ENCODE measurements at places on chromosomes 12 and 14. TPM values are rescaled to one million over a fixed set of nuclear protein-coding genes. Genes with fewer than 3 reads are reported as not detected.
A peak's percentile ranks its signal among the peaks of the same experiment; 100 is the strongest.

- H3K4me1 ChIP-seq = no peaks in the 10 kb centered on the region
- no peaks in the 10 kb centered on the region for H3K27me3 ChIP-seq
- DNase-seq = no peak
Observed at GRCh38 chr14:63996016-63996415, 143.2 kb downstream of the SYNE2 start.

- no peak overlapping the region for H3K4me3 ChIP-seq
- peaks cover 21% of the 10 kb centered on the region for H3K4me1 ChIP-seq
- DNase-seq = no peak
- H3K27me3 ChIP-seq = no peaks in the 10 kb centered on the region
Observed at GRCh38 chr12:95319694-95320331, 102.2 kb downstream of the VEZT start.

GRCh38 chr14:63454863-63455622 lies 88.1 kb downstream of the PPP2R5E start:
- H3K27ac ChIP-seq = no peak overlapping the region
- peaks cover 29% of the 10 kb centered on the region for H3K4me1 ChIP-seq
- H3K4me3 ChIP-seq = no peak overlapping the region
- H3K27me3 ChIP-seq = no peaks in the 10 kb centered on the region

DNA sequence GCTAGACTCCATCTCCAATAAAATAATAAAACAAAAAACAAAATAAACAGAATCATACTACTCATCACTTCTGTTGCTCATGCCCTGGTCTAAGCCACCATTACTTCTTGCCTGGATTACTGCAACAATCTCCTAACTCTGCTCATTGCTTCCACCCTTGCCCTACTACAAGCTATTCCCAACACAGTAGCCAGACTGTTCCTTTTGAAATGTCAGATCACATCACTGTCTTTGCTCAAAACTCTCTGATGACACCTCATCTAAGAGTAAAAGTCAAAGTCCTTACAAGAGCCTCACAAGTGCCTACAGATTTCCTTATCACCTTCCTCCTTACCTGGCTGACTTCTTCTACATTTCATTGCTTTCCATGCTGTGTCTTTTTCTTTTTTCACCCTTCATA lies 10.0 kb downstream of the FBXO33 start:
- H3K36me3 ChIP-seq = no peaks in the 10 kb centered on the region
- no peak overlapping the region for H3K4me3 ChIP-seq
- no peaks in the 10 kb centered on the region for H3K27me3 ChIP-seq
- no peak for DNase-seq

DNA sequence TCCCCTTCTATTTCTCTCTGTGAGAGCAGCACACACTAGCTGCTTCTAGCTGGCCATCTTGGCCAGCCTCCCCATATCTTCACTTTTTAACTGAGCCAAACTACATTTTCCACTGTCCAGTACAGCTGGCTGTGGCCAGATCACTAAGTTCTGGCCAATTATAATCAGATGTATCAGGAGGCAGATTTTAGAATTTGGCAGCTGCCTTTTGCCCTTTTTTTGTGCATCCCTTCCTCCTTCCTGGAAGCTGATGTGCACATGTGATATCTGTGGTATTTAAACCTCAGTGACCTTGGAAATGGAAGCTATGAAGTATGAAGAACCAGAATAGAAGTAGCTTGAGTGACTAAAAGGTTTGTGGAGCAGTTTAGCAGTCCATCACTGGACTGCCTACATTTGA lies 49.8 kb upstream of the ANO6 start:
- H3K4me1 ChIP-seq = peaks cover 10% of the 10 kb centered on the region
- no peak overlapping the region for H3K27ac ChIP-seq
- no peak for DNase-seq
- no peak overlapping the region for H3K4me3 ChIP-seq

DNA sequence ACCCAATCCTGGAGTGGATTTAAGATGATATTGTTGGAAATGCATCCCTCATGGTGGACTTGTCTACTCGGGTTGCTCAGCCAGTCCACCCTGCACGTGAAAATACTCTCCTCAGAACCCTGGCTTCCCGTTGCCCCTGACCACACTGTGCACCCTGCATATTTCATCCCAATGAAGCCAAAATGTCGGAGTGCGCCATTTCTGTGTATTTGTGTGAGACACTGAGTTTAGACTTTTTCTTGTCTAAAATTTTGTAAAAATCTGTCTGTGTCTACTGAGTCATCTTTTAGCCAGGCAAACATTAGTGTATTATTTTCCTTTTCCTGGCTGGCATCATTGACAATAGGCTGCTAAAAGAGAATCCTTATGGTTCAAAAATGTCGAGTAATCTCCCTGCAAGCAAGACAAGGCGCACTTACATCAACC lies 485 bp upstream of the PNMA1 start:
- peaks cover 43% of the 10 kb centered on the region for H3K36me3 ChIP-seq
- DNase-seq = no peak
- H3K27me3 ChIP-seq = no peaks in the 10 kb centered on the region
- H3K4me3 ChIP-seq = peak overlapping the region; percentile 88

GRCh38 chr14:105123064-105123665 lies 45.4 kb downstream of the JAG2 start:
- DNase-seq = no peak
- H3K4me3 ChIP-seq = no peak overlapping the region
- no peak overlapping the region for H3K27ac ChIP-seq
- H3K27me3 ChIP-seq = peaks cover 3% of the 10 kb centered on the region
- H3K4me1 ChIP-seq = peaks cover 14% of the 10 kb centered on the region

- H3K27ac ChIP-seq = peak overlapping the region; percentile 87
- H3K27me3 ChIP-seq = no peaks in the 10 kb centered on the region
- H3K4me3 ChIP-seq = peak overlapping the region; percentile 34
Observed at GRCh38 chr14:101823511-101824120, 62.1 kb downstream of the PPP2R5C start.

- no peak for DNase-seq
- no peaks in the 10 kb centered on the region for H3K4me1 ChIP-seq
- H3K4me3 ChIP-seq = no peak overlapping the region
- H3K36me3 ChIP-seq = no peaks in the 10 kb centered on the region
Observed at GRCh38 chr14:67553547-67553946, 20.5 kb downstream of the PLEKHH1 start.

DNA sequence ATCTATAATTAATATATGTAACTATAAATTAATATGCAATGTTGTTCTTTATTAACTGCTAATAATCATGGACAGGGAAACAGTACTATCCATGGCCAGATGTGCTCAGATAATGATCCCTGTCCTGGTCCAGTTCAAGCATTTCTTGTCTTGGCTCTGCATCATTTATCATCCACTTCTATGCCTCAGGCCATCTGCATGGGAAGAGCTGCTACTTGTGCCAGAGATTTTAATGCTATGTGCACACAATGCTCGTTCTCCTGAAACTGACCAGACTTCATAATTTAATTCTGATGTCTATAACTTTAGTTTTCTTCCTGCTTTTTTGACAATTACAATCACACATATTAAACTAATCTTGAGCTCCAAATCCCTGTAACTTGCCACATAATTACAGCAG lies 11.2 kb upstream of the TMX1 start:
- H3K27ac ChIP-seq = no peak overlapping the region
- H3K27me3 ChIP-seq = no peaks in the 10 kb centered on the region
- H3K4me1 ChIP-seq = no peaks in the 10 kb centered on the region
- DNase-seq = no peak

- no peaks in the 10 kb centered on the region for H3K27me3 ChIP-seq
- H3K4me1 ChIP-seq = no peaks in the 10 kb centered on the region
- no peak overlapping the region for H3K4me3 ChIP-seq
Observed at GRCh38 chr12:87142342-87142741, 886.2 kb upstream of the MGAT4C start.

- no peaks in the 10 kb centered on the region for H3K4me1 ChIP-seq
- H3K27ac ChIP-seq = no peak overlapping the region
- no peaks in the 10 kb centered on the region for H3K36me3 ChIP-seq
- no peaks in the 10 kb centered on the region for H3K27me3 ChIP-seq
- no peak for DNase-seq
- no peak overlapping the region for H3K4me3 ChIP-seq
Observed at GRCh38 chr12:75585330-75585729, 73.9 kb upstream of the KRR1 start.

DNA sequence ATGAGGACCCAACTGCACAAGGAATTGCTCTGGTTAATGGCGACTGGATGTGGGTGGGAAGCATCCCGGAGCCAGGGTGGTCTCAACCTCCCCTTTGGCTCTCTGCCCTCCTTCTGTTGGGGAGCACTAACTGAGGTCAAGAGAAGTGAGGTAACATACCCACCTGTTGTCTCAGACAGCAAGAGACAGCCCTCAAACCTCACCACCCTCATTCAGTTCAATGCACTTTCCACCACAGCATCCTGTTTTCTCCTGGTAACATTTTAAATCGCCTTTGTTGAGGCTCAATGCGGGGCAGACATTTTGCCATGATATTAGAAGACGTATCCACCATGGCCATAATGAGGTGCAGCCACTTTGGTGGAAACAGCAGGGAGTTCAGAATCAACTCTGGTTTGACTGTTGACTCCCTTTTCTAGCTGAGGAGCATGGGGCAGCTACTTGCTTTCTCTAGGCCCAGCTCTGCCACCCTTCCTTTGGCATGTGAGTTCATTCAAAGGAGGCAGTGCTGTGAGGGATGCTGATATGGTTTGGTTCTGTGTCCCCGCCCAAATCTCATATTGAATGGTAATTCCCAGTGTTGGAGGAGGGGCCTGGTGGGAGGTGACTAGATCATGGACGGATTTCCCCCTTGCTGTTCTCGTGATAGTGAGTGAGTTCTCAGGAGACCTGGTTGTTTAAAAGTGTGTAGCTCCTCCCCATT lies 338.6 kb downstream of the PCNX1 start:
- DNase-seq = no peak
- H3K4me3 ChIP-seq = no peak overlapping the region
- no peaks in the 10 kb centered on the region for H3K36me3 ChIP-seq
- H3K27me3 ChIP-seq = no peaks in the 10 kb centered on the region
- H3K27ac ChIP-seq = no peak overlapping the region

- peaks cover 4% of the 10 kb centered on the region for H3K4me1 ChIP-seq
- DNase-seq = no peak
- no peaks in the 10 kb centered on the region for H3K27me3 ChIP-seq
- H3K36me3 ChIP-seq = no peaks in the 10 kb centered on the region
- H3K27ac ChIP-seq = no peak overlapping the region
Observed at GRCh38 chr14:30272848-30273832, 285.8 kb upstream of the G2E3 start.

DNA sequence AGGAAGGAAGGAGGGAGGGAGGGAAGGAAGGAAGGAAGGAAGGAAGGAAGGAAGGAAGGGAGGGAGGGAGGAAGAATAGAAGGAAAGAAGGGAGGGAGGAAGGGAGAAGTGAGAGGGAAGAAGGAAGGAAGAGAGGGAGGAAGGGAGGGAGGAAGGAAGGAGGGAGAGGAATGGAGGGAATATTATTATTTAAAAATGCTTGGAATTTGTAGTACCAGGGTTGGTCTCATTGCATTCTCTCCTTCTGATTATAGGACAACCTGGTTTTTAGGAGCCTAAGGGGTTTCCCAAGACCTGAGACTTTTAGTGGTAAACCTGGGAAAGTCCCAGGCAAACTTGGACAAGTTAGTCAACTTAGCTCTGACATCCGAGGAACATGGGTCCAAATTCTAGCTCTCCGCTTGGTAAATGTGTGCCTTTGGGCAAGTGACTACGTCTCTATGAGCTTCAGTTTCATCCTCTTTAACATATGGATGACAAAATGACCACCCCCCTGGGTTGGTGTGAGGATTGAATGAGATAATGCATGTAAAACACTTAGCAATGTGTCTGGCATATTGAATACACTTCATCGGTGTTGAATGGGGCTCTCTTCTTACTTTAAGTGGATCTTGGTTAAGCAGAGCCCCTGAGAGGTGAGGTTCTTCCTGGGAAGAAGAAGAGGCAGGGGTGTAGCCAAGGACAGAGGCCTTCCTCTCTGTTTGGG lies 690.7 kb upstream of the TBX3 start:
- no peak for DNase-seq
- H3K27me3 ChIP-seq = peaks cover 5% of the 10 kb centered on the region
- no peaks in the 10 kb centered on the region for H3K4me1 ChIP-seq
- H3K27ac ChIP-seq = no peak overlapping the region

DNA sequence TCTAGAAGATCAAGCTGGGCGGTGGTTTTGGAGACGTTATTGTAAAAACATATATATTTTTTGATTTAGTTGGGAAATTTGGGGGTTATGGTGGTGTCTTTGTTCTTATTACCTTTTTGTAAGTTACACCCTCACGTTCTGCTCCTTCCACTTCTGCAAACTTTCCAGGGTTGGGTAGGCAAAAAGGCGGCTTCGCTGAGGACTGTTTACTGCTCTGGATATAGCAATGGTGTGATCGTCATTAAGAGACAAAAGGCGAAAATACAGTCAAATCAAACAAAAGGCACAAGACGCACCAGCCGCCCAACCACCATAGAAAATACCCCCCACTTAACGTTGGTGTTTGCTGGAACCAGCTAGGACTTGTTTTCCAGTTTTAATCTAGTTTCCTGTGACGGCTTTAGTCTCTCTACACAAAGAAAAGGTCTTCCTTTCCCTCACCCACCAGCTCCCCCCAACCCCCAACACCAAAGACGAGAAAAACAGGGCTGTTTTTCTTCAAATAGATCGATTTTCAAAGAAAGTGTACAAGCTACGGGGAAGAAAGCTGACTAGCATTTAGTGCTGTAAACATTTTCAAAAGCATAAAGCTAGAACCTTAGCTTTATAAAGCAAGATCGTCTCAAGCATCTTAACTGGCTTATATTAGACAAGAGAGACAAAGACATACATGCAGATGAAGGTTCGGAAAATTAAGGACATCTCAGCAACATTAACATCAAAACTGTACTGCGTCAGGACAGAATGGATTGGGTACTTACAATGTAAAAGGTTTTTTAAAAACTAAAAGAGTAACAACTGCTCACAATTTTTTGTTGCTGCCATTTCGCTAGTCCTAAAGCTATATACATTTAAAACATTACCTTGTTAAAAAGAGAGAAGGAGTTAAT lies 2.0 kb upstream of the SETD1B start:
- no peaks in the 10 kb centered on the region for H3K27me3 ChIP-seq
- no peak for DNase-seq
- peak overlapping the region; percentile 100 for H3K27ac ChIP-seq

DNA sequence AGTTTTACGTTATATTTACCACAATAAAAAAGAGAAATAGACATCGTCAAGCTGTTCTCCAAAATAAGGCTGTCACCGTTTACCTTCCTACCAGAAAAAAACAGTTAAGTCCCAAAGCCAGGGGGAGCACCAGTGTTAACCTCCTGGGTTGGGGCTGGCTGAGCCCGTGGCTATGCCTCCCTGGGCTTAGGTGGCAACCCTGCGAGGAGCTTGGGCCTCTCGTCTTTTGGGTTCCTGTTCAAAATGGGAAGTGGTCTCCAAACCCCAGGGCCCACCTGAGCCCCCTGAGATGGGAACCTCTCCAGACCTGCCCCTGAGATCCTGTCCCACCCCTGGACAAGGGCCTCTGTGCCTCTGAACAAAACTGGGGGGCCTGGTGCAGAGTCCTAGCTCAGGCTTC lies 22.9 kb downstream of the PACS2 start:
- DNase-seq = peak; percentile 31
- H3K27me3 ChIP-seq = no peaks in the 10 kb centered on the region
- H3K36me3 ChIP-seq = no peaks in the 10 kb centered on the region
- no peak overlapping the region for H3K4me3 ChIP-seq
- H3K27ac ChIP-seq = no peak overlapping the region

AMN gene
- 13.7 TPM for total RNA-seq

SOCS2 gene
- 20.0 TPM for total RNA-seq

RNASE2 gene
- 6.0 TPM for total RNA-seq

CISTR gene
- not detected for total RNA-seq

MIP gene
- total RNA-seq = not detected

DERA gene
- 44.0 TPM for total RNA-seq

CCDC175 gene
- total RNA-seq = 1.0 TPM

IQSEC3 gene
- 10.7 TPM for total RNA-seq

EPYC gene
- not detected for total RNA-seq

SRRM4 gene
- total RNA-seq = not detected

ATP2A2 gene
- total RNA-seq = 156 TPM

KLHL28 gene
- total RNA-seq = 18.5 TPM
